ENCODE measurements at places on chromosomes 3 and 15.

DNA sequence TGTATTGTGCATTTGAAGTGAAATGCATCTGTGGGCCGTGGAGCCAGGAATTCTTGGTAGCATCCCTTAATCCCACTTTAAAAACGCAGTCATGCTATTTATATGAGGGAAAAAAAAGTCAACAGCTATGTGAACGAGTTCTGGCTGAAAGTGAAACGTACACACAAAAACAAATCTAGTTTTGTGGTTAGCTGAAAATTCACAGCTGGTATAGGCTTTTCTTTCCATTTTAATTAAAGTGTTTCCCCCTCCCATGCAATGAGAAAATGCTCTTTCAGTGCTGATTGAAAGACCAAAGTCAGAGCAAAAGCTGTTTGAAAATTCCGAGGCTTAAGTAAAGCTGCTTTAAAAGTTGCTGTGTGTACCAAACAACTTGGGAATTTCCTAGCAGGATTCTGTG, 297.4 kb downstream of the PLCL2 start:
- peak; percentile 73 for DNase-seq

GRCh38 chr3:125166599-125167136, 45.9 kb downstream of the SLC12A8 start:
- DNase-seq = no peak

DNA sequence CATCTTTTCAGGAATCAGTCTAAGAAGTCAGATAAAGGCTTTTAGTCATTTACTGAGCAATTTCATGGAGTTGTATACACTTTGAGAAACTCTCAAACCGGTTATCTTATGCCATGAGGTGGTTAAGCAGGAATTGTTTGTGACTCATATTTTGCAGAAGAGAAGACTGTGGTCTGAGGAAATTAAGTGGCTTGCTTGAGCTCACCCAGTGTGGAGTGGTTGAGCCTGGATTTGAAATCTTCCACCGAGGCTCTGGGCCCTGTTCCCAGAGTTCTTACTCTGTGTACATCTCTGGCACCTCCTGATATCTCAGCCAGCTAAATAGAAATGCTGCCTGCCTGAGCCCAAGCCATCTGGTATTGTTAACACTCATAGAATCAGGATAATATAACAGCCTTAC, 37.8 kb upstream of the BCL6 start:
- DNase-seq = no peak

- DNase-seq = no peak
These were observed 121.5 kb upstream of the FHIT start for GRCh38 chr3:61372723-61373122.

DNA sequence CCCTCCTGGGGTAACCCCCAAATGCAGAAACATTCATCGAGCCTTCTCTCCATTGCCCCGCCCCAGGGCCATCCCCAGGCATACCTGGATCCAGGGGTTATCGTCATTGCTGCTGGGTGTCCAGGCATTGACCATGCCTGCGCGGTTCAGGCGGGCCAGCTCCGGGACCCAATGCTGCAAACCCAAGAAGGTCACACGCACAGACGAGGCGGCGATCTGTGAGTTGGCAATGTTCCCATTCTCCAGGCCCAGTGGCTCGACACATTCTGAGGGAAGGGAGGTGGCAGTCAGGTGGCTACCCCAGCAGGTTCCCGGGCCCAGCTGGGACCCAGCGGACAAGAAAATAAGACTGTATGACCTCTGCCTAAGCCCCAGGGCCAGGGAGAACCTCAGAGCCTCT, 6.1 kb downstream of the MFGE8 start:
- no peak for DNase-seq

DNA sequence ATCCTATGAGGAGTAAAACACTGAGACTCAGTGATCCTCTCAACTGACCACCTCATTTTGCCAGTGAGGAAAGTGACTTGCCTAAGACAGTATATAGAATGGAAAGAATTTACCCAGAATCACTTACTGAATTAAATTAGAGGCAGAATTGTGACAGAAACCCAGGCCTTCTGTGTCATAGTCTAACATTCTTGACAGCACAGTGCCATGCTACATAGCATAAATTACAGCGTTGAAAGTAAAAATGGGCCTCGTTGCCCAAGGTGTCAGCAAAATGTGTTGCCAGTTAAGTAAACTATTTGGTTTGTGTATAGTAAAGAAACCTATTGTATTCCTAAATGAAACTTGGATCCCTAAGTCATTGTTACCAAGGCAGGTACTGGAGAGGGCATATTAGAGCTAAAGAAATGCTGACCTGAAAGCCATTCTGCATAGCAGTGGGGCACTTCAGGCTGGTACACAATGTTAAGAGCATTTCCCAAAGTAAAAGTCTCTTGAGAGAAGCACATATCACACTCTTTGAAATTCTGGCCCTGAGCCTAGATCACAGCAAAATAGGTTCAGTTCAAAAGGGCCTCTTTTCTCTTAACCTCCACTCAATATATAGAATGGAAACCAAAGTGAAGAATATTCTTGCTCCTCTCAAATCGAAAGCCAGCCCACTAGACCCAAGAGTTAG, 53.8 kb downstream of the HMG20A start:
- no peak for DNase-seq

- no peak for DNase-seq
These were observed 14.2 kb downstream of the HAPLN3 start for GRCh38 chr15:88880944-88881740.

GRCh38 chr15:60520013-60520824, 41.3 kb upstream of the ICE2 start:
- no peak for DNase-seq

DNA sequence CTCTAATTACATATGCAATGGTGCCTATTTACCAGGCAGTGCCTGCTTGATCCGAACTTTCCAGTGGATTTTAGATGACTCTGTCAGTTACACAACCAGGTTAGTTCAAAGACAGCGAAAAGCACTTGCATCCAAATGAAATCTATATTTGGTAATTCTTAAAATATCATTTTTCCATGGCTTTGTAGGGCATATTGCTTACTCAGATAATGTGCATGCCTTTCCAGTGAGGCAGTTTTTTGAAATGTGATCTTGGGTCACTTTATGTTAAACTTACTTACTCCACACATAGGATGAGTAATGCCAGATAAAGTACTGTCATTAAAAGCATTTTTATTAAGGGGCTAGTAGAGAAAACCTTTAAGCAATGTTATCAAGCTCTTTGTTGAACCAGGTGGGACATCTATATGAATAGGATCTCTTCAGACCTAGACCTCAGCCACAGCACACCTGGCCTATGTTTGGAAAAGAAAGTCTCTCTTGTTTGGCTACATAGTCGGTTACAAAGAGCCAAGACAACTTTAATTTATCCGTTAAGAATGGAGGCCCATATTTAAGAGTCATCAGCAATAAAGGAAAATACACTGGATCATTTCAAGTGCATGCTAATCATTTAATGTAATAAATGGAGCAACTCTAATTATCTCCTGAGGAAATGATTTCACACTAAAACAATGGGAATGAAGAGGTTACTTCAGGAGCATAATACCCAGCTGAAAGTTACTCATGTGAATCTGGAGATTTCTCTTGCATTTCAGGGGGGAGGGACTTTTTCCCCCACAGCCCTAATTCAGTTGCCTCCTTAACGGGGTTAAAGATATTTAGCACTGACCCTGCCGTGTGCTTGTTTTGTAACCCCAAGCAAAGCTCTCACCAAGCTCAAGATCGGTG, 56.3 kb upstream of the TMCO5A start:
- no peak for DNase-seq

- no peak for DNase-seq
These were observed 112.9 kb upstream of the SLC6A11 start for GRCh38 chr3:10702961-10703740.

- no peak for DNase-seq
These were observed 165.7 kb downstream of the P3H2 start for GRCh38 chr3:189954733-189955665.

GRCh38 chr3:36908647-36909180, 36.1 kb downstream of the TRANK1 start:
- DNase-seq = no peak

DNA sequence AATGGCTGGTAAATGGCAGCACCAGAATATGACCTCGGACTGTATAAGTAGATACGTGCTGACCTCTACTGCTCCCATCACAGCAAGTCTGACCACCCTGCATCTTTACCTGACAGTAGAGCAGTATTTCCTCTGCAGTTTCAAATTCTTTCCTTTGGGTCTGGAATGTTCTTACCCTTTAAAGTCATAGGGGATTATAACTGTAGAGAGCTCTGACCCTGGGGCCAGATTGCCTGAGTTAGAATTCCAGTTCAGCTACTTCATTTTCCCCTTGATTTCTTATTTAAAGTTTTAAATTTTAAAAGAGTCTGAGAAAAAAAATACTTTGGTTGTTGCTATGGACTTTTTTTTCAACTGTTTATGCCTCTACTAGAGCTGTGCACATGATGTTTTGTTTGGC, 237.7 kb downstream of the NR1D2 start:
- DNase-seq = no peak

DNA sequence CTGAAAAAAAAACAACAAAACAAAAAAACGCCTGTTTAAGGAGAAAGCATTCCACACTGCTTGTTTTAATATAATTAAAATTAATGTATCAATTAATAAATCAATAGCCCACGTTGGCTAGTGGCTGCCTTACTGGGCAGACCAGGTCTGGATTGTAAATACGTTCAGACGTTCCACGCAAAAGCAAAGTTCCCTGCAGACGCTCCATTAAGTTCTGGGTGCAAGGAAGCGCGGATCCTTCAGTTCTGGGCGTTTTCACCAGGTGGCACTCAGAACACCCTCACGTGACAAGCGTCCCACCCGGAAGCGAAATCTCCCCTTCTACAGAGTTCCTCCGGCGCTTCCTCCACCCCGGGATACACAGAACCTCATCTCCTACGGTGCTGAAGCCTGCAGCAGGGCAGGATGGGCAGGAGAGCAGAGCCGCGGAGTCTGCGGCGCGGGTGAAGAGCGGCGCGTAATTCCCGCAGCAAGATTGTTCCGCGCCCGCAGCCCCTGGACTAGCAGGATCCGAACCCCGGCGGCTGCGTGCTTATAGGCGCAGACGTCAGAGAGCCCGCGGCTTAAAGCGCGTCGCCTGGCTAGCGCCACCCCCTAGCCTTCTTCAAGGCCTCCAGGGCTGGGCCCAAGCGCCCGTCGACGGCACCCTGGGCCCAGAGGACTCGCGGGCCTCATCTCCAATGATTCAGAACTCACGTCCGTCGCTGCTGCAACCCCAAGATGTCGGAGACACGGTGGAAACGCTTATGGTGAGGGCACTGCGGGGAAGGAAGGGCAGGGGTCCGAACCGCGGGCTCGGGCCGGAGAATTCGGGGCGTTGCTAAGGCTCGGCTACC, at the start of gene SLC25A38:
Gene SLC25A38 (plus strand): TSS at position 326 of the 836 bp plus-strand sequence. CDS start 355 bp downstream, at position 681.
- no peak for DNase-seq

GRCh38 chr15:63186065-63186464, 3.3 kb upstream of the RAB8B start:
- no peak for DNase-seq

DNA sequence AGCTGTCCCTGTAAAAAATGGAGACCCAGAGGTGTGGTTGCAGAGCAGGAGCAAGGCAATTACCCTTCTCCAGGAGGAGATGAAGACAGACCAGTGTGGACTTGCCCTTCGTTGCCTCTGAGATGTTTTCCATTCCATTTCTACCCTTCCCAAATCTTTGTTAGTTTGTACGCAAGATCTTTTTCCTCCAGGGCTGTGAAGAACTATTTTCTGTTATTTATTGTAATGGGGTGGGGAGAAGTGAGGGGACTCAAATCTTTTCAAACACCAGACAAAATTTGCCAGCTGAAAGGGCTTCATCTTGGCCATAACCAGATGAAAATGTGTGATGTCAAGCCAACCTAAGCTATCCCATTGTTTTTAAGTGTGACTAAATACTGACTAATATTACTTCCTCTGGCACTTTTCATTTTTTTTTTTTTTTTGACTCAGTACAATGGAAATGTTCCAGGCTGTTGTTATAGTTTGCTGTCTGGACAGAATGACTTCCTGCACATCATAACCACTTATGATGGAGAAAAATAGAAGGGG, 271.3 kb upstream of the TPRG1 start:
- DNase-seq = no peak

DNA sequence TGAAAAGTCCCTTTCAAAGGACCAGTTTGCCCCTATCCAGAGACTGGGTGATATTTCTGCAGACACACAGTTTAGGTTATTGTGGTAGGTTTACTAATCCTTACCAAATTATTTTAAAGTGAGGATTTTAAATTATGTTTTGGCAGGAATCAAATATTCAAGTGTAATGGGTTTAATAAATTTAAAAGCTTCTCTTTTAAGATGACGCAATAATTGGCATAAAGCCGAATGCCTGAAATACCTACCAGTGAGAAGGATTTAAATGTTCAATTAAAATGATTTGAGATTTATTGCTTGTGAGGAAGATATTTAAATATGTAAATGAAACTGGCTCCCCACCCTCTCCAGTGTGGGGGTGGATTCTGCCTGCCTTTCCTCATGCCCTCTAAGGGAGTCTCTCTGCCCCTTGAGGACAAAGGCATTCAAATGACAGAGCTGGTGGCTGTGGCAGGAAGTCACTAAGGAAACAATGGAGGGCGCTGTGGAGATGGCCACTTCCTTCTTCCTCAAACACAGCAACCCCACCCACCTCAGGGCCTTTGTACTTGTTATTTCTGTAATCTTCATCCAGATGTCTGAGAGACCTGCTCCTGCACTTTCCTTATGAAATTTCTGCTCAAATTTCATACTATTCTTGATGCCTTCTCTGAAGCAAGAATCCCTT, 131.7 kb downstream of the TNIK start:
- DNase-seq = no peak

- no peak for DNase-seq
These were observed 127.1 kb downstream of the NR1D2 start for GRCh38 chr3:24072193-24072592.

- no peak for DNase-seq
These were observed at the start of gene IQSEC1 for GRCh38 chr3:13073326-13074005. Gene IQSEC1 (minus strand): TSS chr3:13073429. CDS start chr3:13073014, 415 bp downstream.

- DNase-seq = no peak
These were observed 95.0 kb downstream of the NFKBIZ start for GRCh38 chr3:101944308-101944707.

- no peak for DNase-seq
These were observed 609.7 kb downstream of the VGLL3 start for GRCh38 chr3:86381247-86381646.

- DNase-seq = no peak
These were observed 61.3 kb upstream of the PRR23E start for GRCh38 chr3:127131424-127132170.

DNA sequence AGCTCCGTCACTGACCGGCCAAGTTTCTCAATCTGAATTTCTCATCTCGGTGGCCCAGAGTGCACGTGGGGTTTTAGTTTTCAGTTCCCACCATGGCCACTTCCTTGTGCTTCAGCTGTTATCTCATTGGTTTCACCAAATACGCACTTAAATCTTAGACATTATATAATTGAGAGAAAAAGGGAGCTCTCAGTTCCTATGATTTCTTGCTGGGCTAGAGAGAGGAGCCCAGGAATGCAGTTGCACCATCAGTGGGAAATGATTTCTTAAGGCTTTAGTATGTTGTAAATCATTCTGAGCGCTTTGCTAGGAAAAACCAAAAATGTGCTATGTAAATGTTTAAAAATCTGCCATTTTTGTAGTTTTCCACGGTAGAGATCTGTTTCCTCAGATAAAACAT, 53.2 kb downstream of the OXNAD1 start:
- DNase-seq = no peak
